ENCODE measurements at places on chromosomes 1 and 21.

GRCh38 chr1:229119876-229120275 is 151.0 kb upstream of the RAB4A start:
- DNase-seq, result no peak

DNA sequence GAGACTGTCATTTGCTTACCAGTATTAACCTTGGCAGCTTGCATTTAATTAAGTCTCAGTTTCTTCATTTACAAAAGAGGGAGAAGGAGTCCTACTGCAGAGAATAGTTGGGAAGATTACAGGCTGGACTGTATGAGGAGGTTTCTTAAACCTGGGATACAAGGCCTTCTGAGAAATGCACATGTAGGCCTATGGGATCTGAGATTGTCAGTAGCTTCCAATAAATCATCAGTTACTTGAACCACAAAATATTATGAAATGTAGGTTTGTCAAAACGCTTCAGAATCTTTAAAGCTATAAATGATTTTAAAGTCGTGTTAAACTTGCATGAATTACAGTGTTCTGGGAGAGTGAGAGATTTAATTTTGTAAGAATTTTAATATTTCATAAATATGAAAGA is 69.6 kb downstream of the NRIP1 start:
- no peak for DNase-seq

GRCh38 chr1:201351617-201352016 is 25.9 kb downstream of the TNNT2 start:
- no peak for DNase-seq

- DNase-seq, result no peak
Observed at GRCh38 chr1:213389061-213389581, 338.1 kb downstream of the RPS6KC1 start.

GRCh38 chr1:224616756-224617409 is 766 bp downstream of the CNIH3 start:
- DNase-seq, result peak; percentile 45

Measured in iPS-NIHi11 (cell line).